ENCODE measurements at places on chromosomes 5 and 9.
A peak's percentile ranks its signal among the peaks of the same experiment; 100 is the strongest.

- no peaks in the 10 kb centered on the region for H3K36me3 ChIP-seq
- H3K4me3 ChIP-seq = peak overlapping the region; percentile 22
- no peaks in the 10 kb centered on the region for H3K27me3 ChIP-seq
- peak; percentile 79 for DNase-seq
- peaks cover 15% of the 10 kb centered on the region for H3K4me1 ChIP-seq
Observed at GRCh38 chr5:57298985-57299491, 125.2 kb downstream of the GPBP1 start.

DNA sequence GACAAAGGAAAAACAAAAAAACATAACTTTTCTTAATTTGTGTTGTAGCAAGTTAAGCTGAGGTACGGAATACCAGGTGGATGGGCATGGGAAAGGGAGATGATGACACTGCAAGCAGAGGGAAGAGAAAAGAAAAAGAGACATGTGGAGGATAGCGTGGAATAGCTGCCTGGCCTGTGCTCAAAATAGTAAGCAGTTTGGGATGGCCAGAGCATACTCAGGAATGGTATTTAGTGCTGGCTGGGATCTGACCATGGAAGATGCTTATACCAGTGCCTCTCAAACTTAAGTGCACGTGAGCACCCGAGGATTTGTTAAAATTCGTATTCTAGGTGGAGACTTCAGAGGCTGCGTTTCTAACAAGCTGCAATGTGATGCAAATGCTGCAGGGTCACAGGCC, 41.3 kb downstream of the LNPEP start:
- H3K4me1 ChIP-seq = no peaks in the 10 kb centered on the region
- no peak overlapping the region for H3K4me3 ChIP-seq
- no peak for DNase-seq
- 0 out of 2 replicates have a peak, but pooled peaks cover 7% of the 10 kb centered on the region for H3K36me3 ChIP-seq

DNA sequence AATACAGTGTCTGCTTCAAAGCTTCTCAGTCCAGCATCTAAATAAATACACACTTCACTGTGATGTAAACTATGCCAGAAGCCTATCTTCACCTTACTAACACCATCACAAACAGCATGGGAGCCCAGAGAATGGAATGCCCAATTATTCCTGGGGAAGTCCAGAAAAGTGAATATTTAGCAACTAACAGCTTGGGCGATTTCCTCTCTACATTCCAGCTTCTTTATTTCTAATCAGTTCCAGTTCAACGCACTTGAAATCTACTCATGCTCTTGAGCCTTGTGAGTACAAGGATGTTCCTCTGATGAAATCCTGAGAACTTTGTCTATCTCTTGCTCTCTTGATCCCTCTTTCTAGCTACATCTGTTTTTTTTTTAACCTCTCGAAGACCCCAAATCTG, 100.4 kb upstream of the C9orf72 start:
- no peaks in the 10 kb centered on the region for H3K36me3 ChIP-seq
- H3K4me1 ChIP-seq = no peaks in the 10 kb centered on the region
- no peak overlapping the region for H3K27ac ChIP-seq
- H3K4me3 ChIP-seq = no peak overlapping the region

DNA sequence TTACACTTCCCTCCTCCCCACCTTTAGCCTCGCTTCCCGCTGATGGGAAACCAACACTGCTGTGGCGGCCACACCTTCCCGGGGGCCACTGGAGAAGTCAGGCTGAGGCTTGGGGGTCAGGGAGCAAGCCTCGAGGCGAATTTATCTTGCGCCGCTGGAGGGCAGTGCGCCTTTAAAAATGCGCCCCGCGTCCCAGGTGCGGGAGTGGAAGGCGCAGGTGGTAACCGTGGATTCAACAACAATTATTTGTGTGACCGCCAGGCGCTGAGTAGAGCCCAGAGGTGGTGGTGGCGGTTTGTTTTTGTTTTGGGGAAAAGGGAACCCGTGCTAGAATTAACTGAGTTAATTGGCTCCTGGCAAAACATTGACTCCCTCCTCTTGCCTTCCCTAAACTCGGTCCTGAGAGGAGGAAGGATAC, 1.1 kb downstream of the CFAP77 start:
- H3K36me3 ChIP-seq = no peaks in the 10 kb centered on the region
- H3K4me3 ChIP-seq = peak overlapping the region; percentile 63
- H3K27me3 ChIP-seq = peaks cover 56% of the 10 kb centered on the region
- peak; percentile 85 for DNase-seq
- H3K4me1 ChIP-seq = peaks cover 19% of the 10 kb centered on the region
- no peak overlapping the region for H3K27ac ChIP-seq

Measured in MM.1S (cell line).